ENCODE measurements at places on chromosomes 11 and 22.

GRCh38 chr22:44273175-44273574 is 39.6 kb downstream of the SHISAL1 start:
- DNase-seq, result no peak

GRCh38 chr22:30705710-30706651 is 11.3 kb downstream of the OSBP2 start:
- no peak for DNase-seq

DNA sequence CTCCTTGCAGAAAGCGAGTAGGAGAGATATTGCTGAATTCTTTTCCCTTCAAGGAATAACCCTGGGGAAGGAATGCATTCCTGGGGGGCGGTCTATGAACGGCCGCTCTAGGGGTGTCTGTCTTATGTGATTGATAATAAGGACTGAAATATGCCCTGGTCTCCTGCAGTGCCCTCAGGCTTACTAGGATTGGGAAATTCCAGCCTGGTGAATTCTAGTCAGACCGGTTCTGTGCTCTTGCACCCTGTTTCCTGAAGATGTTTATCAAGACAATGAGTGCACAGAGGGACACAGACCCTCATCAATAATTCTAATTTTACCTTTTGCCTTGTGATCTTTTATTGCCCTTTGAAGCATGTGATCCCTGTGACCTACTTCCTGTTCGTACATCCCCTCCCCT is 140.7 kb downstream of the LUZP2 start:
- DNase-seq, result no peak

GRCh38 chr11:79441461-79441875 is 638 bp upstream of the TENM4 start:
- DNase-seq, result no peak

- DNase-seq, result no peak
Measured at GRCh38 chr11:96242191-96242847, 100.7 kb downstream of the MAML2 start.

GRCh38 chr11:5380740-5381342 is 2.8 kb upstream of the OR51M1 start:
- DNase-seq, result no peak

GRCh38 chr11:30535818-30536217 is 50.3 kb downstream of the MPPED2 start:
- no peak for DNase-seq

- no peak for DNase-seq
Measured at GRCh38 chr11:313787-314553, at the start of gene IFITM1. TSS of gene IFITM1 (plus strand) at chr11:314040. CDS start at chr11:314171, 131 bp downstream.

GRCh38 chr11:96538104-96538503 is 148.3 kb downstream of the JRKL start:
- no peak for DNase-seq

DNA sequence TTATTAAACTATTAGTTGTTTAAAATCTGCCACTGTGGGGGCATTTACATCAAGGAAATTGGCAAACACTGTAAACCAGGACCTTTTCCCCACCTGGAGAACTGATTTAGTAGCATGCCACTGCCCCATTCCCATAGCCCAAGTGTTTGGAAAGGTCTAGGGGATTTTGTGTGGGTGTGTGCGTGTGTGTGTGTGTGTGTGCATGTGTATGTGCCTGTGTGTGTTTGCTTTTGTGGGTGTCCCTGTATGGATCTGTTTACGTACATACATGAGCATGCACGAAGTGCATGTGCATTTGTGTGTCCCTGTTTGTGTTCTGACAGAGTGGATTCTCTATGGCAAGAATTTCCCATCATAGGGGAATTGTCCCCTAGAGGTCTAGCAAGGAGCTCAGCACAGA is 62.7 kb upstream of the LMO1 start:
- DNase-seq, result no peak

DNA sequence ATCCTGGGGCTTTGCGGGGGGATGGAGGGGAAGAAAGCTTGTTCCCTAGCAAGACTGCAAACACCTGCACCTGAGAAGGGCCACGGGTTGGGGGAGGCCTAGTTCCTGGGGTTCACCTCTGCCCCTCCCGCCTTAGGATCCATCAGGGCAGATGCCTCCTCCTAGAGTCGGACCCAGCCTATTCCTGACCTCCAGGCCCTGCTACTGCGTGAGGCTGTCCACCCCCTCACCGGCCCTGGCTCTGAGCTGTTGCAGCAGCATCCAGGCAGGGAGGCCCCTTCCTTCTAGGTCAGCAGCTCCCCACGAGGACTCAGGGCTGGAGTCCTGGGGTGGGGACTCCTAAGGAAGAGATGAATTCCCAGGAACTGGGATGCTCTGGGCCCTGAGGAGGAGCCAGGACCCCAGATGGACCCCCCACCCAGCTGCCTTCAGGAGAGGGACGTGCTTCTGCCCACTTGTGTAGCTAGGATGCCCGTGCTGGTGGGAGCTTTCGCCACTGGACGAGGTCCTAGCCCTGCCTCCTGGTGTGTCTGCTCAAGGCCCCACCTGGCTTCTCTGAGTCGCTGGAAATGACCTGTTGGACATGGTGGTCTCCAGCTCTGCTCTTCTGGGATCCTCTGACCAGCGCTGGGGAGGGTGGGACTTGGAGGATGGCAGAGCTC is 10.3 kb downstream of the MRGPRF start:
- no peak for DNase-seq

GRCh38 chr22:39648630-39648950 is 78.0 kb downstream of the CACNA1I start:
- DNase-seq, result no peak

- DNase-seq, result no peak
Measured at GRCh38 chr11:124276081-124276480, 19.9 kb downstream of the OR8G5 start.

GRCh38 chr11:75768112-75768908 is at the start of gene DGAT2:
TSS of gene DGAT2 (plus strand) at chr11:75768778. CDS start at chr11:75768992, 214 bp downstream.
- DNase-seq, result peak; percentile 82

DNA sequence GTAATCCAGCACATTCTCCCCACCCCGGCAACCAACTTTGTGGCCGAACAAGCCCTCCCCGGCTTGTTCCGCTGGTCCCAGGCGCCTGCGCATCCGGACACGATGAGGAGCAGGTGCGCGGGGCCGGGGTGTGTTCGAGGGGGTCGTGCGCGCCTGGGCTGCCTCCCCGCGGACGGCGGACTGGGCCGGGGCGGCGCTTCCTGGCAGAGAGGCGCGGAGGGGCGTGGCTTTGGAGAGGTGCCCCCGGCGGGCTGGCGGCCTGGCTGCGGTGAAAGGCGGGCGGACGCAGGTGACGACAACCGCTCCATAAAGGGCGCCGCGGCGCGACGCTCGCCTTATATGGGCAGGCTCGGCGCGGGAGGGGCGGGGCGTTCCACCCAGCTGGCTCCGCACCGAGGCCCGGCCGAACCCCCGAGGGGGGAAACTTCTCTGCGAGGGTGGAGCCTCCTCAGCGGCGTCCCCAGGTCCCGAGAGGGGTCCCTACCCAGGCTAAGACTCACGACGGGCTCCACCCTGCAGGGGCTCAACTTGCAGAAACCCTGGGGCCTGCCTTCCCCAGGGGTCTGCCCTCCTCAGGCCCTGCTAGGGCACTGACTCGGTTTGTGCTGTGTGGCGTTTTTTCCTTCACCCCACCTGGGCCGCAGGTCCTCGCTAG is 26.4 kb downstream of the TXN2 start:
- DNase-seq, result peak; percentile 33

- no peak for DNase-seq
Measured at GRCh38 chr11:116778556-116778955, 5.8 kb upstream of the BUD13 start.

- DNase-seq, result no peak
Measured at GRCh38 chr11:101478587-101479369, 105.0 kb downstream of the TRPC6 start.

DNA sequence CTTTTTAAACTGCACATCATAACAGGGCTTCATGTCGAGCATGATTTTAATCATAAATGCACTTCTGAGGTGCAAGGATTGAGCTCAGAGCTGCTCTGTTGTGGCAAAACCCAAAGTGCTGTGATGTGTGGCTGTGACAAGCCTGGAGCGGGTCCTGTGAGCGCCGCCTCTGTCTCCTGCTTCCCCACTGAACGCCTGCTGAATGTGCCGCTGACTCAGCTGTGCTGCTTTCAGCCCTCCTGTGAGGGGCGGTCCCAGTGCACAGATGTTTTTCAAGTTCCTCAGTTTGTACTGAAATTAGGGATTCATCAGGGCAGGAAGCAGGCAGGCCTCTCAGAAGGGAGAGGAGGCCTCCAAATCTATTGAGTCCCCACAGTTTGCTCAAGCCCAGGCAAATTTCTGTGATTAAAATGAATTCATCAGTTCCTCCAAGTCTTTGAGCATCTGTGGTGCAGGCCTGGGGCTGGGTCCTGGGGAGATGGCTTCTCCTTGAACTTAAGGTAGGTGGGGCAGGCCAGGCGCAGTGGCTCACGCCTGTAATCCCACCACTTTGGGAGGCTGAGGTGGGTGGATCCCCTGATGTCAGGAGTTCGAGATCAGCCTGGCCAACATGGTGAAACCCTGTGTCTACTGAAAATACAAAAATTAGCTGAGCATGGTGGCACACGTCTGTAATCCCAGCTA is 3.0 kb upstream of the GTSE1 start:
- no peak for DNase-seq

- DNase-seq, result no peak
Measured at GRCh38 chr11:36574486-36574885, 6.7 kb downstream of the RAG1 start.

- no peak for DNase-seq
Measured at GRCh38 chr11:112163875-112164685, at the start of gene IL18. TSS of gene IL18 (minus strand) at chr11:112164094. CDS start at chr11:112155053, 9,041 bp downstream.

GRCh38 chr11:112656772-112657428 is 304.3 kb upstream of the NCAM1 start:
- DNase-seq, result peak; percentile 99

GRCh38 chr11:113497066-113497910 is 22.1 kb upstream of the DRD2 start:
- no peak for DNase-seq

DNA sequence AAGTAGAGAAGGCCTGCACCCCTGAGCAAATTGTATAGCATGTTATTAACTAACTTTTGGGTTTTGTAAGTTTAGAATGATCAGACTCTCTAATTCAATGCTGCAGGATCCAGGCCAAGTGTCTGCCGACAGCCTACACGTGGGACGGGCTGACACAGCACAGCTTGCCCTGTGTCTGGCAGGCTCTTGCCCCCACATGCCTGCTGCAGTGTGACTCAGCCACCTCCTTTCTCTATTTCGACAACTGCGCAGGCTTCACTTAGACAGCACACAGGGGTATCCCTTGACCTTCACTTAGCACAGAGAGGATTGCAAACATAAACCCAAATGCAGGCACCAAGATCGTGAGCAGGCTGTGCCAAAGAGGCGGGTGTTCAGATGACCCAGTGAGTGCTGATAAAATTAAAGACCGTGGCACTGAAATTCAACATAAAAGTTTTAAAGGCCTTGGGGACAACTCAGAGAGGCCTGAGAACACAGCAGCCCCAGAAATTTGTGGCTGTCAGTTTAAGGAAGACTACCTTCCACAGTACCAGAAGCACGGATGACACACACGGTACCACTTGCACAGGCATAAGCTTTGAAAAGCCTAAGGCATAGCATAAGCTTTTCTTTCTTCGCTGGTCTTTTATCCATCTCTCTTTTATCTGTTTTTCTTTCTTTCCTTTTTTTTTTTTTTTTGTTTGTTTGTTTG is 37.8 kb downstream of the SCN3B start:
- DNase-seq, result no peak

DNA sequence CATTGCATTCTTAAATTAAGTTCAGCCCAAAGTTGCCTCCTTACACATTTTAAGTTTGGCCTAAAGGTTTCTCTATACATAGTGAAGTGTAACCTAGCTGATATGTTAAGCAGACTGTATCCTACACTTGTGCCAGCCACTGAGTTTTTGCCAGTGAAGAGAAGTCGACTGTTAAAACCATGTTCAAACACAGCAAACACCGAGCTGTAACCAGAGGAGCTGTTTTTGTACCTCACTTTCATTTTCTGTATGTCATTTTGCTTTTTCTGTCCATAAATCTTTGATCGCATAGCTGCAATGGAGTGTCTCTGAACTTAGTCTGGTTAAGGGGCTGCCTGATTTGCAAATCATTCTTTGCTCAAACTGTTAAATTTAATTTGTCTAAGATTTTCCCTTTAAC is 403.7 kb downstream of the LUZP2 start:
- no peak for DNase-seq

GRCh38 chr22:35956850-35957249 is 71.8 kb downstream of the RBFOX2 start:
- DNase-seq, result no peak

DNA sequence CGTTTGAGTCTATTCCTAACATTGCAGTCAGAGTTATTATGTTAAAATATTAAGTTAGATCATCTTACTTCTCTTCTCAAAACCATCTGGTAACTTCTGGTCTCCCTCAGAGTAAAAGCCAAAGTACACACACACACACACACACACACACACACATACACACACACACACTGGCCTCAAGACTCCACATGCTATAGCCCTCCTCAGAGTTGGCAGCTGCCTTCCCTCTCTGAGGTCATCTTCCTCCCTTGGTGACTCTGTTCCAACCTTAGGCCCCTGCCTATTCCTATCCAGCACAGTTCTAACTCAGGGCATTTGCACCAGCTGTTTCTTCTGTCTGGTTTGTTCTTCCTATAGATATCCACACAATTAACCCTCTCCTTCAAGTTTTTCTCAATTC is 272.0 kb upstream of the SESN3 start:
- DNase-seq, result no peak

GRCh38 chr22:25930083-25930482 is 188.1 kb downstream of the MYO18B start:
- no peak for DNase-seq

DNA sequence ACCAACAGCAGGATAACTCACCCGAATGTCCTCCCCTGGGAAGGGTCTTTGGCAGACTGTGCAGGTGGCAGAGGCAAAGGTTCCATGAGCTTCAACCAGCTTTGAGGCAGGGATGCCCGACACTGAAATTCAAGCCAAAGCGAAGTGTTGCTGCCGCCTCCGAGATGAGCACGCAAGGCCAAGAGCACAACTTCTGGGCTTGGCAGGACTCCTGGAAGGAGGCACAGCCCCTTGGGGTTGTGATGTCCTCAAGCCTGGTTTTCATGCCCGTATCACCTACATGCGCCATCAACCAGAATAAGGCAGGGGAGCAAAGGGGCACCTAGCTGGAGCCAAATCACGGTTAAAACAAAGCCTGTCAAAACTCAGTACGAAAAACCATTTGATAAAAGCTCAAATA is 5.7 kb downstream of the SIRT3 start:
- no peak for DNase-seq

GRCh38 chr22:46794491-46794890 is 32.0 kb downstream of the TBC1D22A start:
- DNase-seq, result no peak

GRCh38 chr11:108115500-108116140 is 5.7 kb upstream of the ACAT1 start:
- no peak for DNase-seq
